ENCODE measurements at places on chromosomes 2 and 18.

- DNase-seq: no peak
Measured at GRCh38 chr2:208363485-208363884, 43.1 kb upstream of the PTH2R start.

- no peak for DNase-seq
Measured at GRCh38 chr2:141517852-141518421, 612.9 kb downstream of the LRP1B start.

- no peak for DNase-seq
Measured at GRCh38 chr2:238138331-238139195, at the start of gene KLHL30. Gene KLHL30, plus strand, starts transcription at chr2:238138668. Its CDS starts 2,087 bp downstream, at chr2:238140755.

DNA sequence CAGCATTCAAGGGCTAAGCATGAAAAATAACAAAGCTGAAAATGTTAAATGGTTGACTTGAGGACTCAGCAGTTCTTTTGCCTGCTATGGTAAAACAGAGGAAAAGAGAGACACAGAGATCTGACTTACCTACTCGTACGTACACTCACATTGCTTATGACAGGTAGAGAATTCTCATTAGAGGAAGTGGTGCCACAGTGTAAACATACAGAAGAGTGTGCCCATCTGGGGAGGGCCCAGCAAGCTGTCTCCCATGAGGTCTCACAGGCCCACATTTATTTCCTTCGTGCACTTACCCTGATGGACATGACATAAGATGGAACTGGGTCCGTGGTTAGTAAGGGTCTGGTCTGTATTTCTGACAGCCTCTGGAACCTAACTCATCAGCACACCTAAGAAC is 729.1 kb downstream of the BCL11A start:
- DNase-seq: no peak
